ENCODE measurements at places on chromosomes 5 and 9.

- DNase-seq, result no peak
Observed at GRCh38 chr9:79001012-79001411, 570.8 kb upstream of the TLE4 start.

DNA sequence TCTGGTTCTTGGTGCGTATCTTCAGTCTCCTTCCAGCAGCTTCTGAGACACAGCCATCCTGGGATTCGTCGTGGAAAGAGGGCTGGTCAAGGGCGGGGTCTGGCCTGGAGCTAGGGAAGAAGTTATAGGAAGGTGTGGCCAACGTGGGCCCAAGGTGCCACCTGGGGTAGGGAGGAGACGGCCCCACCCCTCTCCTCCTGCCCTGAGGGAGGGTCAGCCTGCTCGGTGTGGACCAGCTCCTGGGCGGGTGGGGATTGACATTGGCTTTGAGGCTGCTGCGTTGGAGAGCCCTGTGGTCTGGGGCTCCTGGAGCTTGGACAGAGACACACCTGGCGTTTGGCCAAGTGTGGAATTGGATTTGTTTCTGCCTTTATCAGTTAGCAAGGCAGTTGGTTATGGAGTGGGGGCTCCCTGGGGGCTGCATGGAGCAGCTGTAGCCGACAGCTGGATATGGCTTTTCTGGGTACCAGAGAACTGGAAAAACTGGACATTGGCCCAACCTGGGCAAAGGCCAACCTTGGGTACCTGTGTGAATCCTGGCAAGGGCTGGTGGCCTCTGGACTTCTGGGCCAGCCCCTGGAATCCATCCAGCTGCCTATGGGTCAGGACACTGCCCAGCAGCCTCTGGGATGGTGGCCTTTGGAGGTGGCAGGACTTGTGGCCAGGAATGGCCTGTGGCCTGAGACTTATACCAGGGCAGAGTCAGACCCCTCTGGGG lies 75.7 kb upstream of the PPP1R26 start:
- DNase-seq, result no peak

DNA sequence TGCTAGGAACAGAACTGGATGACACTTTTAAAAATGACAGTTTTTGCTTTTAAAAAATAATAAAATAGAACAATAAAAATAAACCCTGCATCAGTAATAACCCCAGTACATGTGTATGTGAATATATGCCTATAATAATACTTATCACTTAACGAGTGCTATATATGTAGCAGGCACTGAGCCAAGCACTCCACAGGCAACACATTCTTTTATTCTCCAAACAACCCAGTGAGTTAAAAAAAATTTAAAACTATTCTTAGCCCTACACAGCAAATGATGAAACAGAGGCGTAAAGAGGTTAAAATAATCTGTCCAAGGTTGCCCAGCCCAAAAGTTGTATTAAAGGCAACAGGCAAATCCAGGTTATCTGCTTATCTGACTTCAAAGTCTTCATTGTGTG lies 124.5 kb upstream of the SMIM23 start:
- DNase-seq, result no peak

- DNase-seq, result peak; percentile 42
Observed at GRCh38 chr9:109098960-109099308, 20.8 kb downstream of the TMEM245 start.

DNA sequence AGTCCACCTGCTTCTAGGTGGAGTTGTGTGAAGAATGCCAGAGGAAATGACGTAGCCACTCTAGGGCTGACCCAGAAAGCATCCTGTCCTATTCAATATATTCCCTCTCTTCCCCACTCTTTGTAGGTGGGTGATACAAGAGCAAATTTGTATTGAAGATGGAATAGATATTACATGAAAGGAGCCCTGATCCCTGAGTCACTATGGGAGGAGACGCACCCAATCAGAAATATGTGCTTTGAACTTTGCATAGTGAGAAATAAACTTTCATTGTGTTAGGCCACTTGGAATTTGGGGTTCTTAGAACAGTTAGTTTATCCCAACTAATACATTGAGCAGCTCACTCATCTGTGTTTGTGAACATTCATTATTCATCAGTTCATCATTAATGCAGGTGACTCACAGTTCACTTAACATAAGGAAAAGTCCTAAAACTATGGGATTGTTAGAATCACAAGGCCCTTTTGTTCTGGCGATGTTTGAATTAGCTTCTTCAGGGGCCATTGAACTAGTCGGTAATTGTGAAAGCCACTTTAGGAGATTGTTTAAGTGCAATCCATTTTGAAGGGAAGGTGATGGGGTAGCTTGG lies 26.9 kb upstream of the NTRK2 start:
- DNase-seq, result no peak

DNA sequence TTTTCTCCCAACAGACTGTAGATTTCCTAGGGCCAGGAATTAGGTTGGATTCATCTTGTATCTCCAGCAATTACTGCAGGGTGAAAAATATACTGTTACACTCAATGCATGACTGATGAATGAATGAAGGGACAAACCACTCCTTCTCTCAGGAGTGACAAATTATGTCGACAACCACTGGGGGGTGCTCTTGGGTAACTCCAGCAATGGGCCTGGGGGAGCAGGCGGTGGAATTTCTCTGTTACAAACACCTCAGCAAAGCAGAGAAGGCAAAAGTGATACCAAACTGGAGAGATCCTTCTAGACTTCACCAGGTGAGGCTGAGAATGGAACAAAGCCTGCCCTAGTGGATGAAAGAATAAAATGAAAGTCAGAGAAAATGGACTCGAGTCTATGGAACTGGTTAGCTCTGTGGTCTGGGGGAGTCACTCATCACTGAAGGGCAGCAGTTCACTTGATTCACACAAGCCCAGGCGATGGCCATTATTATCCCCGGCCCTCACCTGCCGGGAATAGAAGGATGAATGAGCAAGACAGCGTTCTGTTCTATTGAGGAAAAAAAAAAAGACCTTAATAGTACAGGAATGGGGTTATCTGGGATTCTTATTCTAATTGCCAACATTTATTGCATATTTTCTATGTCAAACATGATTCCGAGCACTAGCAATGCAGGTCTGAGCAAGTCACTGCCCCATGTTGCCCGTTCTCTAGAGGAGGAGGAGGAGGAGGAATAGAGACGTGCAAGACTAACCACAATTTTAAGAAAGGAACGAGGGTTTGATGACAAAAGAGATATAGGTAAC lies 341.1 kb downstream of the ASTN2 start:
- DNase-seq, result no peak

GRCh38 chr5:139763930-139764791 lies 31.4 kb upstream of the PSD2 start:
- peak; percentile 84 for DNase-seq

DNA sequence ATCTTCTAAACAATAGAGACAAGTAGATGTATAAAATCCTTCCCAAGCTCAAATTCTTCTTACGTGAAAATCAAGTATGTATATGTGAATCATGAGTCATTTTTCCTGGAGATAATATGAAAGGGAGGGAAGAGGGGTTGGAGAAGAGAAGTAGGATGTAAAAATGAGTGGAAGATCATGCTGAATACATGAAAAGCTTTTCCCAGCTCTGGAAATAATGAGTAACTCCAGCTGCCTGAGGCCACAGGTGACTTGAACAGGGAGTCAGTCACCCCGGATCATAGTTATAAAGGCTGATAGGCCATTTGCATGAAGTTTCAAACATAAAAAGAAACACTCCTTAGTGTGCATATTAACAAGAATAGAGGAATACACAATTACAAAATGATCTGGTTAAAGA lies 486.7 kb downstream of the EFNA5 start:
- DNase-seq, result no peak

DNA sequence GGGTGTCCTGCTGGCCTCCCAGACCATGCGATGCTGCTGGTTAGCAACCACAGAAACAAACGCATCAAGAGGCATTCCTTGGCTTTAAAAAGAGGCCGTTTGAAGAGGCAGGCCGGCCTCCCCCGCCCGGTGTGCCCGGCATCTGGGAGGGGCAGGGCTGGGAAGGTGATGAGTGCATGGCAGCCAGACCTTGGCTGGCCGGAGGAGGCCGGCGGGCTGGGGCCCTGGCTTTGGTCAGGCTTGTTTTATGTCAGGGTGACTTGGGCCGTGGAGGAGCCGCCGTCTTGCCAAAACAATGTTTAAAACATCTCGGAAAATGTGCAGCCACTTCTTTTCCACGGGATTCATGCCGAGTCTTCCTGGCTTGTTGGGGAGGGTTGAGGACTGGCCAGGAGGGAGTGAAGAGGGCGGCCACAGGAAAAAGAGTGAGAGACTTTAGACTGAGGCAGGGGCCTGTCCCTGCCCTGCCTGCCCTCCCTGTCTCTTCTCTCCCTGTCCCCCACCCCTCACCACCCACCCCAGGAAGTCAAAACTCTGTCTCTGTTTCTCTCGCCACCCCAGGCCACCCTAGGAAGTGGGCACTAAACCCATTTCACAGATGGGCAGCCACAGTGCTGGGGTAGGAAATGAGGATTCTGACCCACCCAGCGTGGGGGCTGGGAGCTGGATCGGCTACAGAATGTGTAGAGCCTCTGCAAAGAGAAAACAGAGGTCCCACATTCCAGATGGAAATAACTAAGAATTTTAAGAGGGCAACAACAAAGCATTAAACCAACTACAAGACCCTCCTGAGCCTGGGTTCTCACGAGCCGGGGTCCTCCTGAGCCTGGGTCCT lies 143.0 kb downstream of the RXRA start:
- DNase-seq, result peak; percentile 90

- DNase-seq, result no peak
Observed at GRCh38 chr5:23740029-23740428, 232.6 kb downstream of the PRDM9 start.

- DNase-seq, result no peak
Observed at GRCh38 chr5:148639081-148639480, 15.2 kb downstream of the HTR4 start.

DNA sequence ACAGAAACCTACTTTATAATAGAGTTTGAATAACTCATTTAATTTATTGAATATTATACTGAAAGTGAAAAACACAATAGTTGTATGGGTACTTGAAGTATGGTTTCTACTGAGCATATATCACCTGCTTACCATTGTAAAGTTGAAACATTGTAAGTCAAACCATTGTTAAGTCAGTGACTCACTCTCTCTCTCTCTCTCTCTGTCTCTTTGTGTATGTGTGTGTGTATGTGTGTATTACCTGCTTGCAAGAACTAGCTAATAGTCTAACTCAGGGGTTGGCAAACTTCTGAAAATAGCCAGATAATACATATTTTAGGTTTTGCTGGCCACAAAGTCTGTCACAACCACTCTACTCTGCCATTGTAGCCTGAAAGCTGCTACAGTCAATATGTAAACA lies 564.3 kb upstream of the ZNF608 start:
- DNase-seq, result no peak

- DNase-seq, result no peak
Observed at GRCh38 chr5:64659289-64659688, 31.0 kb upstream of the SHISAL2B start.
